Mesenchymal stem cell (in vitro differentiated cells and primary cell): ENCODE measurements at places on chromosomes 4 and X.

DNA sequence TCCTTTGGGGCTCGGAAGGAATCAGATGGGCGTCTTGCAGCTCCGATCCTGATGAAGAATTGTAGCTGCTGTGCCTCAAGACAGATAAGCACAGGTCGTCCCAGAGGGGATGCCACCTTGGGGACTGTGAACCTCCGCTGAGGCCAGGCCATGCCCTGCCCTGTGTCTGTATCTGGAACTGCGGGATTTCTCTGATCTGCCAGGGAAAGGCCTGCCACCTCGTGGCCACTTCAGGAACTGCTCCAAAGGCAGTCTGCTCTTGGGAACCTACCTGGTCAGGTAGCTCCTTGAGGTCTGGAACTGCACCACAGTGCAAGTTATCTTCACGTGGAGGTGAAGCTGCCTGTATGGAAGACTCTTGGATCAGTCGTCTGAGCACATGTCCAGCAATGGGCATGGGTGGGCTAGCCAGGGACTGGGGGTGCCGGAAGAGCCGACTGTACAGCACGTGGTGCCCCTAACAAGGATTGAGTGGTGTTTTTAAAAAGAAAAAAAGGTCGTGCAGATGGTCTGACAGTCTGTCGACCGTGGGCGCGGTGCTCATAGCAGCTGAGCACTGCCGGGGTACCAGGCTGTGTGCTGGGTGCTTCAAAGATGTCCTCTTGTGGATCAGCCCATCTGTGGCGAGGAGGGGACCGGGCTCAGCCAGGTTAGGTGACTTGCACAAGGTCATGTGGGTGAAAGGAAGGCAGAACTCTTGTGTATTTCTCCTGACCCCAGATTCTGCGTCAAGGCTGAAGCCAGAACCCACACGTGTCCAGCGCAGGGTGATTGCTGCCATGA, 3.1 kb upstream of the GRPEL1 start:
- peak; percentile 69 for DNase-seq

- DNase-seq = no peak
Measured at GRCh38 chrX:55486736-55487135, 2.9 kb downstream of the USP51 start.

DNA sequence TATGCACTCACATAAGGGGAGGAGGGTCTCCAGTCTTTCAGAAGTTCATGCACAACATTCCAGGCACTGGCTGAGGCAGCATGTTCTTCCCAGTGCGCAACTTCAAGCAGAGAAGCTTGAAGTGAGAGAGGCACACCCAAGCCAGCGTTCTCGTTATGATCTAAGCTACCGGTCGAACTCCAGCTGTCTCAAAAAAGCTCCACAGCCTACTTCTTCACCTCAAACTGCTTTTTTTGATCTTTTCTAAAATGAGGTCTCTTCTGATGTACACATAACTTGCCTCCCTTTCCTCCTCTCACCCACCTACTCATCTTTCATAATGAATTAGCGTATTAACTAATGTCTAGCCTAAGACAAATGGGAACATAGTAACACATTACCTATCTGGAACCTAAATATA, 25.3 kb downstream of the GPC4 start:
- DNase-seq = no peak

- DNase-seq = no peak
Measured at GRCh38 chr4:61924131-61924530, 724.0 kb downstream of the ADGRL3 start.

DNA sequence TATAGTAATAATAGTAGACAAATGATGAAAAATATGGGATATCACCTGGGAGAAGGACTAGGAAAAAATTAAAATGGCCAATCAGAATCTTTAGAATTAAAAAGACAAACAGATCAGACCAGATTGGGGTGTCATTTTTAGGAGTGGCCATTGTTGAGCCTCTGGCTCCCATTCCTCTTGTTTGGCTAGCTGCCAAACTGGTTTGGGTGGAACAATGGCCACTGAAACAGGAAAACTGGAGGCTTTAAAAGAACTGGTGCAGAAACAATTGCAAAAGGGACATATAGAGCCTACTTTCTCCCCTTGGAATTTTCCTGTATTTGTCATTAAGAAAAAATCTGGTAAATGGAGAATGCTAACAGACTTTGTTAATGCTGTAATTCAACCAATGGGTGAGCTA, 294.8 kb upstream of the DKK2 start:
- no peak for DNase-seq

GRCh38 chr4:91298156-91298700, 1005.5 kb upstream of the GRID2 start:
- no peak for DNase-seq

DNA sequence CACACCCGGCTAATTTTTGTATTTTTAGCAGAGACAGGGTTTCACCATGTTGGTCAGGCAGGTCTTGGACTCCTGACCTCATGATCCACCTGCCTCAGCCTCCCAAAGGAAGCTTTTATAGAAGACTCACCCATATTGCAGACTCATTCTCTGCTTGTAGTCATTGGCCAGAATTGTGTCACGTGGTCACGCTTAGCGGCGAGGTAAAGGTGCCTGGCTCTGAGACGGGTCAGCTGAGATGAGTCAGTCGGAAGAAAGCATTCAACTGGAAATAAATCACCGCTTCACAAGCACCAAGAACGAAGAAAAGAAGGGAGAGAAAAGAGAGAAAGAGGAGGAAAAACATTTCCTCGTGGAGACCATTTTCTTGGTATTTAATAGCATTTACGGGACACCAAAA, 218.8 kb upstream of the NOCT start:
- no peak for DNase-seq

DNA sequence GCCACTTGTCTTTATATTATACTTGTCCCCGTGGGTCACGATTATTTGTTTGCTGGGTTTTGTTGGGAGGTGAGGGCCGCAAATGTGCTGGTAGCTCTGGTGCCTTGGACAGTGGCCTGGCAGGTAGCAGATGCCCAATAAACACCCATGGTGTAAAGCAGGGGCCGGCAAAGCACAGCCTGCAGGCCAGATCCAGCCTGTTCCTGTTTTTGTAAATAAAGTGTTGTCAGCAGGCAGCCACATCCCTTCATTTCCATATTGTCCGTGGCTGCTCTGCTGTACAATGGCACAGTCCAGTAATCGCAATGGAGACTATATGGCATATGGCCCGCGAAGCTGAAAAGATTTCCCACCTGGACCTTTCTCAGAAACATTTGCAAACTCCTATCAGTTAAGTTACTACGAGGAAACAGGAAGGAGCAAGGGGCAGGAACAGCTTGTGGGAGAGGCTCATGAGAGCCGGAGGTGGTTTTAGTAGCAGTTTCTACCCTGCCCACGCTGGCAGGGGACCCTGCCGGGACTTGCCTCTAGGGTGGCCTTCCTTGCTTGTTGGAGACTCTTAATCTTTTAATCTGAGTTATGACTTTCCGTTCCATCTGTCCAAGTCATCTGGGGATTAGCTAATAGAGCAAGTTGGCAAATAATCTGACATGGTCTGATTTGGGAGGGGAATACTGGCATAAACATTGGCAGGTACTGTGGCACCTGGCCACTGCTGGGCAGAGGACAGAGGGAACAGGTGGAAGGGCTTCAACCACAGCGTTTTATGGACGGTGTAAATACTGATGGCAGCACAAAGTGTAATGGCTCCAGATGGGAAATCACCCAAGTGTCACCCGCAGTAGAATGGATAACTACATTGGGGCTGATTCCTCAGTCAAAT, 19.6 kb downstream of the CLCN4 start:
- peak; percentile 0 for DNase-seq
